Stomach (tissue), 19 donors: ENCODE measurements at places on chromosomes 16 and 17. TPM values are rescaled to one million over a fixed set of nuclear protein-coding genes. Genes with fewer than 3 reads are reported as not detected.
A peak's percentile ranks its signal among the peaks of the same experiment; 100 is the strongest.

Gene RCVRN
- not detected for total RNA-seq

Gene TMEM186
- 12.9 TPM for total RNA-seq

DNA sequence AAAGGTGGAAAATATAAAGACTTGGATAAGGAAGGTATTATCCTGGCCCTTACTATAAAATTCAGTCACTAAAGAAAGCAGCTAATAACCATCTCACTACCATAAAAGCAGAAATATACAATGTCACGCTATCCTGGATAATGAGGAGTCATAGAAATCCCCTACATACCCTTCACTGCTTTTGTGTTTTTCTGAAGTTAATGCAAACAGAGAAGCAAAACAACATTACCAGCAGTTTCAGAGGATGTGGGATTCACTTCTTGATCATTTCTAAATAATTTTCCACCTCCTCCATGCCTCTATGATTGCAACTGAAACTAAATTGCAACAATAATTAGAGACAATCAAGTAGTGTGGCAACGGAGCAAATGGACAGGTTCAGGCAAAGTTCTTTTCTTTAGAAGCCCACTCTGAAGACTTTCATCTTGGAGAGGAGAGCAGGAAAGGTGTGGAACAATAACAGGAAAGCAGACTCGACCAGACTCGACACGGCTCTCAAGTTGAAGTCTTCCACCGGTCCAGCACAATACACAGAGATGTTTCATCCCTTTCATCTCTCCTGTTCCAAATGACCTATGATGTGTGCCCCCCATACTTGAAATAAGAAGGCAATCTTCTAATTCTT, 10.2 kb downstream of the CYTH1 start:
- DNase-seq, result no peak
- H3K4me3 ChIP-seq, result no peak overlapping the region
- H3K36me3 ChIP-seq, result no peaks in the 10 kb centered on the region
- H3K4me1 ChIP-seq, result peaks cover 8% of the 10 kb centered on the region
- H3K27me3 ChIP-seq, result no peaks in the 10 kb centered on the region

DNA sequence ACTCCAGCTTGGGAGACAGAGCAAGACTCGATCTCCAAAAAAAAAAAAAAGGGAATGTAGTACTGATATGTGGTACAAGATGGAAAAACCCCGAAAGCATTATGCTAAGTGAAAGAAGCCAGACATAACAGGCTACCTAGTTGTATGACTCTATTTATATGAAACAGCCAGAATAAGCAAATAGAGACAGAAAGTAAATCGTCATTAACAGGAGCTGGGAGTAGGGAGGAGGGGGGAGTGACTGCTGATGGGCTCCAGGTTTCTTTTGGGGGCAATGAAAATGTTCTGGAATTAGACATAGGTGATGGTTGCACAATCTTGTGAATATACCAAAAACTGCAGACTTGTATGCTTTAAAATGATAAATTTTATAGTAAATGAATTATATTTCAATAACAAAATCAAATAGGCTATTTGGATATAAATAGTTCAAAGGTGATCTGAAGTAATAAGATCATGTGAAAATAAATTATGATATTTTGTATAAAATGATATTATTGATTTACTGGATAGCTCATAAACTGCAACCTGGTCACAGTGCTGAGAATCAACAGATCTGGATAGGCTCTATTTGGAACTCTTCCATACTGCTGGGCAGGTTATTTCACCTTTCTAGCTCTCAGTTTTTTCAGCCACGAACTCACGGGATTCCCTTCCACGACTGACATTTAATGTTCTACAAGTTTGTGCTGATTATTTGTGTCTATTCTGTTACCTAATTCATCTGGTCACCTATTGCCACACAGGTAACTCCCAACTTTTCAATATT, 27.1 kb downstream of the ZNF652 start:
- H3K4me1 ChIP-seq, result peaks cover 45% of the 10 kb centered on the region
- H3K27me3 ChIP-seq, result no peaks in the 10 kb centered on the region
- no peak overlapping the region for H3K27ac ChIP-seq
- no peak for DNase-seq

Gene MT1G
- total RNA-seq, result 300 TPM

GRCh38 chr16:89081556-89081955, 12.1 kb upstream of the ACSF3 start:
- H3K36me3 ChIP-seq, result no peaks in the 10 kb centered on the region
- no peak overlapping the region for H3K4me3 ChIP-seq

GRCh38 chr17:75589919-75590303, 2.3 kb downstream of the MYO15B start:
- H3K27ac ChIP-seq, result peak overlapping the region; percentile 98
- H3K27me3 ChIP-seq, result no peaks in the 10 kb centered on the region
- peaks cover 4% of the 10 kb centered on the region for H3K36me3 ChIP-seq
- H3K4me3 ChIP-seq, result peak overlapping the region; percentile 65

Gene PABPN1L
- total RNA-seq, result not detected

Gene ACSF3
- total RNA-seq, result 65.2 TPM

Gene AIPL1
- total RNA-seq, result not detected
